ENCODE measurements at places on chromosomes 13 and 19.

GRCh38 chr13:111017755-111018459 is 97.2 kb upstream of the ARHGEF7 start:
- DNase-seq = no peak

DNA sequence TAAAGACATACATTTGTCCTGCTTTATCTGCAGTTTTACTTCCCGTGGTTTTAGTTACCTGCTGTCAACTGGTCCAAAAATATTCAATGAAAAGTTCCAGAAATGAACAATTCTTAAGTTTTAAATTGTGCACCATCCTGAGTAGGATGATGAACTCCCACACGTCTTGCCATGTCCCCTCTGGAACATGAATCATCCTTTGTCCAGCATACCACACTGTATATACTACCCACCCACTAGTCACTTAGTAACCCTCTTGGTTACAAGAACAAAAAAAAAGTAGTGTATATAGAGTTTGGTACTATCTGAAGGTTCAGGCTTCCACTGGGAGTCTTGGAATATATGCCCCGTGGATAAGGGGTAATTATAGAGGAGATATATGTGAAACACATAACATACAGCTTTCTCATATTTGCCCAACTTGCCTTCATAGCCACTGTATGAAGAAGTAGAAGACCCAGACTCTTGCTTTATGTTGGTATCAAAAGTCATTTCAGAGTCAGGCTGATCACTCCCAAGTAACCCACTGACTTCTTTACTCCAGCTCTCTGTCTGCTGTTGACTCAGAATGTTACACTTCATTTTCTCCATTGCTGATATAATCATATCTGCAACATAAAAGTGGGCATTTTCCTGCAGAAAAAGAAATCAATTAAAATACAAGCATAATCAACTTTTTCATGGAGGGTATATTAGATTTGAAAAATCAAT is 19.3 kb downstream of the RUBCNL start:
- DNase-seq = peak; percentile 62

DNA sequence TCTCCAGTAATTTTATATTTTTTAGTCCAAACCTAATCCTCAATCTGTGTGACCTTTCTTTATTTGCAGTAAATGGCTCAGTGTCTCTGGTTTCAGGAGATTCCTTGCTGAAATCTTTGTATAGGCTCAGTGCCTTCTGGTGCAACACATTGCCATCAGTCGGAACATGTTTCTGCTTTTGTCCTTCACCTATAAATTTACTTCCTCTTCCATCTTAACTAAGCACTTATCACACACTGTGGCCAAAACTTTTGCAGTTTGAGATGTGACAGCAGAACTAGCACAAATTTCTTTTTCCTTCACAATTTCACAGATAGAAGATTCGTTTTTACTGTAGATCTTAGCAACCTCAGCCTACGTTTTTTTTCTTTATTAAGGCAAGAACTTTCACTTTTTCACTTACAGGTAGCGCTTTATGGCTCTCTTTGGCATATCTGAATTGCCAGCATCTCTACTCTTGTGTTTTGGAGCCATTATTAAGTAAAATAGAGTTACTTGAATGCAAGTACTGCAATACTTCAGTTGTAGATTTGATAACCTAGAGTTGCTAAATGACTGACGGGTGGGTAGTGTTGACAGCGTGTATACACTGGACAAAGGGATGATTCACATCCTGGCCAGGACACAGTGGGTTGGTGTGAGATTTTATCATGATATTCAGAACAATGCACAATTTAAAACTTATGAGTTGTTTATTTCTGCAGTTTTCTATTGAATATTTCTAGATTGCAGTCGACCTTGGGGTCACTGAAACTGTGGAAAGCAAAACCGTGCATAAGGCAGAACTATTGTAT is 44.3 kb downstream of the NDFIP2 start:
- DNase-seq = no peak

GRCh38 chr13:33869005-33869404 is 51.1 kb downstream of the RFC3 start:
- DNase-seq = no peak

DNA sequence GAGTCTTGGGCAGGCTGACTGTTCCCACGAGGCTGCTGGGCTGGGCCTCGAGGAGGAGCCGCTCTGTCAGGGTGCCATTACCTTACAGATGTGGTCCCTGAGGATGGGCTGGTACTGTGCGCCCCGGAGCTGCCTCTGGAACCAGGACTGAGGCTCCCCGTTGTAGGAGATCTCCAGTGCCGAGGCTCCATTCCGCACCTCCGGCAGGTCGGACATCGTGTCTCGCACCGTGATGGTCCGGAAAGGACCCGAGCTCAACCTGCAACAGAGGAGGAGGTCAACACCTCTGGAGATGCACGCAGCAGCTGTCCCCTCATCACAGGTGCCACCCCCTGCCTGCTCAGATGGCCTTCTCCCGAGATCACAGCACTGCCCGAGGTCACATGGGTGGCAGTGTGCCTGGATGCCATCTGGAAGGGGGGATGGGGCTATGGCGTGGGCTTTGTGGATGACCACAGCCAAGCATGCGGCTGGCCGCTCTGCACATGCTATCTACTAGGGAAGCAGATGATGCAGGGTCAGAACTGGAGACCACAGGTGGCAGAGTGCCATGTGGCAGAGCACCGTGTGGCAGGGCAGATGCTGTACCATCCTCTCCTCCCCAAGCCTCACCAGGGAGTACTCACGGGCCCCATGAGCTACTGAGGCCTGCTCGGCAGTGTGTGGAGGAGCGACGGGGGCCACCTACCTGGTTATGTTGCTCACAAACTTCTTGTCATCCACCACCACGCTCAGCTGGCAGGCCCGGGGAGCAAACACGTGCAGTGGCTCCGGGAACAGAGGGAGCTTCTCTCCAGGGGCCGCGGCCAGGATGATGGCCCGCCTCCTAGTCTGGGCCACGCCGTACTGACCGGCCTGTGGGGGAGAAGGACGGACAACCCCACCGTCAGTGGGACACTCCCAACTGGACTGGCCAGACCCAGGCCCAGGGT is 18.3 kb upstream of the EIF3G start:
- DNase-seq = peak; percentile 32

DNA sequence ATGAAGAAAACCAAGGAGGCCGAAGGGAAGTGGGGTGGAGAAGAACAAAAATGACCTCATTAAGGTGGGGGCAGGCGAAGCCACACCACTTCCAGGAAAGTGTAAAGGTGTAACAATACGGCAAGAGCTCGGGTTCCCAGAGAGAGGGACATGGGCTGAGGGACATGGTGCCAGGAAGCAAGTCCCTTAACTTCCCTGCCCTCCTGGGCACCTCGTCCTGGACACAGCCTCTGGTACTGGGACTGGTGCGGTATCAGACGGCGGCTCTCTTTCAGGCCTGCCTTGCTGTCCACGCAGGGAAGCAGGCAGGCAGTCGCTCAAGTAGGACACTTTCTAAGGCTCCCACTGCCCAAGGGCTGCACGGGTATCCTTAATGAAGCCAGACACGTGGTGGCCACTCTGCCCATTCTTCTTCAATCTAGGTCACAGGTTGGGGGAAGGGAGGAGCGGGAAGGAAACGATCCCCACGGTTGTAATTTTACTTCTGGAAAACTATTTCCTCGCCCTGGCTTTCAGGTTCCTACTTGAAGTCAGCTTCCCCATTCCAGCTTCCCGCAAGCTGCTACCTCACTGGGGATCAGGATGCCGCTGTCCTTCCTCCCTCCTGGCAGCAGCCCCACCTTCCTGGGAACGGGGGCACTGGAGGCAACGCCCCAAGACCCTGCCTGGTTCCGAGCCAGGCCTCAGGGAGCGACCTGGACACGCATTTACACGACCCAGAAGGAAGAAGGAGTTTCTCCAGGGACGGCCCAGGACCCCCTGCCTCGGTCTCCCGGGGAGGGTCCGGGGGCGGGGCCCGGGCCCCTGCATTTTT is 1.2 kb downstream of the AP3D1 start:
- DNase-seq = peak; percentile 48

GRCh38 chr19:10935371-10936059 is 6.9 kb downstream of the TIMM29 start:
- DNase-seq = no peak

- no peak for DNase-seq
These were observed 136.4 kb downstream of the ABCC4 start for GRCh38 chr13:95164830-95165229.

- DNase-seq = no peak
These were observed 115.8 kb downstream of the CCNA1 start for GRCh38 chr13:36548129-36548528.

DNA sequence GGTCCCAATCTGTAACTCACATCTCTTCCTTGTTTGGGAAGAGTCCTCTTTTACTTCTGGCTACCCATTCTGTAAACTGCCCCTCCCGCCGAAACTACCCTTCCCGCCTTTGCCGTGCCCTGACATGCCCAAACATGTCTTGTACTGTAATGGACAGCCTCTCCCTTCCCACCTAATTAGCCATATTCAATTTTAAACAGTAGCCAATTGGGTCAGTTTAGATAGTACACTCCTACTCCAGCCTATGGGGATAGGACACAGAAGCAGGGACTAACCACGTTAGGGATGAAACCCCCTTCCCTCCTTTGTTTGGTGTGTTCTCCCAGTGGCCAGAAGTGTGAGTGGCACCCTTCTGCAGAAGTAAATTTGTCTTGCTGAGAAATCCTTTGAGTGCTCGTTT is 34.2 kb downstream of the SACS start:
- no peak for DNase-seq

GRCh38 chr19:24048261-24048660 is 38.7 kb upstream of the ZNF254 start:
- DNase-seq = no peak

GRCh38 chr19:55077106-55077505 is 1.4 kb downstream of the EPS8L1 start:
- DNase-seq = no peak

- peak; percentile 50 for DNase-seq
These were observed 13.0 kb downstream of the PGLYRP1 start for GRCh38 chr19:46009530-46010510.

DNA sequence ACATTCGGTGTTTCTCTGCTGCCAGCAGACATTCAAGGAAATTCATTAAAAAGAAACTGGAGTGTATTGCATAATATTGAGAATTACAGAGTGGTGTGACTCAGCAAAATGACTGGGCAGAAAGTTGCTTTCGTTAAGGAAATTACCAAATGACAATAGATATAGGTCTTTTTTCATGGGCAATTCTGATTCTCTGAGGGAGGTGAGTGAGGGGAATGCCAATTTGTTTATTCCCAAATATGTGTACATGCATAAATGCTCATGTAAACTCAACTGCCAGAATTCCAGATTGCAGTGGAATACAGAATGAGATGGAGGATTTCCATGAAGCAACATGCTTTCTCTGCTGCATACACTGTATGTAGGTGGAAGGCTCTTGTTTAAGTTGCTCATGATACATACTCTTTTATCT is 1730.1 kb downstream of the SLITRK5 start:
- peak; percentile 1 for DNase-seq

DNA sequence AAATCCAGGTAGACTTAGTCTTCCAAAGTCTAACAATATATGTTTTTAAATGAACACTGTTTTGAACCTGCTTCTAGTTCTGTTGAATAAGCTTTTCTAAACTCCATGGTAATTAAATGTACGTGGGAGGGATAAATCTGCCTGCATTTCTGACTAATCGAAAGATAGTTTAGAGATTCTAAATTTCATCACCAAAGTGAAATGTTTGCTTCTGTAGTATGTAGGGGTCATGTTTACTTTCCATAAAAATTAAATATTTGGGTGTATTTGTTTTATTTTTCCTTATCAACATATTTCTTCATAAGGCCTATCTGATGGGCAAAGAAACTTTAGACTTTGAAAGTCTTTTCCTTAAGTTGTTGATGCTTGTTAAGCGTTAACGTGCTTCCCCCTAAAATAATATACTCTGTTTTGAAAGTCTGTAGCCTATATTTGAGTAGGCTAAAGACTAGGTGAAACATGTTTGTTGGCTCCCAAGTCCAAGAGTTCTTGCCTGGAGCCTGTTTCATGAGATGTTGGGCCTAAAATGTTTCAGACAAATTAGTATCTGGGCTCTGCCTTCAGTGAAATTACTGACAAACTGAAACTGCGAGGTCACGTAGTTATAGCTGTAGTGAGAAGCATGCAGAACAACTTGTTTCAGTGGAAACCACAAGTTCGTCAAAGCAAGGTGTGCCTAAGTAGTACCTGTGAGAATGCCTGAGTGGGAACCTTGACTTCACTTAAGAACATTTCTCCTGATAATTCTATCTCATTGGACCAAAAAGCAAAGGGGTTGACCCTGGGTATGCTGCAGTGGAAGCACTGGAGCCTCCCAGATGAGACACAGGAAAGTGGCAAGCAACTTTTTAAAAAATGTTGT is 126.2 kb downstream of the LMO7 start:
- no peak for DNase-seq

DNA sequence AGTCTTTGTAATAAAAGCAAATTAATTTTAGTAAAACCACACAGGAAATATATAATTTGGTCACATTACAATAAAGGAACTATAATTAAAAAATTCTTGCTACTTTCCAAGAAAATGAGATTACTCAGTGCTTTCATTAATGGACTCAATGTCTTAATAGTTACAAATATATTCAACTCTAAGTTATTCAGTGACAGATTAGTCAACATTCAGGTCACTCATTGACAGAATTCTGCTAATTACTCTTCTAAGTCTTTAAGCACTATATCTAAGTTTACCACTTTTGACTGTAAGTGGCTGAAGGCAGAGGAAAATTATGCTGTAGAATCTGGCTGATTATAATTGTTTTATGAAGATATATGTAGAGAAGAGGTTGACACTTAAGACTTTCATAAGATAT is 1365.0 kb downstream of the EFNB2 start:
- no peak for DNase-seq

- DNase-seq = no peak
These were observed 90.9 kb downstream of the KDM4B start for GRCh38 chr19:5059793-5060192.

GRCh38 chr13:49368688-49369087 is 75.2 kb downstream of the CAB39L start:
- no peak for DNase-seq

DNA sequence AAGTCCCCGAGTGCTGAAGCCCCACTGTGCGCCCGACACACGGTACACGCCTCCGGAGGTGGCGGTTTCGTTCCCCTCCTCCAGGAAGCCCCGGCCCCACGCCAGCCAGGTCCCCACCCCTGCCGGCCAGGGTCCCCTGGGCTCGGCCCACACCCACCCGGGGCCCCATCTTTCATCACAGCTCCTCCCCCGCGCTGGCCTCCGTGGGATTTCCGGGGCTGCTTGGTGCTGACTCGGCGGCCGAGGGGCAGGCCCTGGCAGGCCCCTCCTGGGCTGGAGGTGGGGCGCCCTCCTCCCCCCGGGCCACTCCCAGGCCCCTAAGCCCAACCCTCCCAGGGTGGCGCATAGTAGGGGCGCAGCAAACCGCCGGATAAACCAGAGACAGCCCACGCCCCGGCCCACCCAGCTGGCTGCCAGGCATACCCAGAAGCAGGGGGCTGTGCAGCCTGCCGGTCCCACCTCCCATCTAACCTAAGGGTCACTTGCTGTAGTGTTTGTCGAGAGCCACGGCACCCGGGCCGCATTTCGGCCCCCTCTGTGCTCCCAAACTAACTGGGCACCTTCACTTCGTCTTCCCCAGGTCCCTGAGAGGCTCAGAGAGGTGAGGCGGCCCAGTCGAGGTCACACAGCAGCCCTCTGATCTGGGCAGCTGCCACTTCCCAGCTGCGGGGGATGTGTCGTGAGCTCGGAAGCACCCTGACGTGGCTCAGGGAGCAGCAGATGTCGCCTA is 6.6 kb downstream of the ZBTB7A start:
- DNase-seq = no peak

GRCh38 chr19:51305479-51305878 is 6.0 kb upstream of the IGLON5 start:
- no peak for DNase-seq
